Cerebellum (tissue), 4 donors: ENCODE measurements at places on chromosomes 12 and 14. TPM values are rescaled to one million over a fixed set of nuclear protein-coding genes. Genes with fewer than 3 reads are reported as not detected.

The CLEC7A gene
- 1.6 TPM for total RNA-seq

The TNFAIP2 gene
- 8.6 TPM for total RNA-seq

GRCh38 chr14:20002319-20002718 lies 356 bp downstream of the OR4Q2 start:
- DNase-seq, result no peak

DNA sequence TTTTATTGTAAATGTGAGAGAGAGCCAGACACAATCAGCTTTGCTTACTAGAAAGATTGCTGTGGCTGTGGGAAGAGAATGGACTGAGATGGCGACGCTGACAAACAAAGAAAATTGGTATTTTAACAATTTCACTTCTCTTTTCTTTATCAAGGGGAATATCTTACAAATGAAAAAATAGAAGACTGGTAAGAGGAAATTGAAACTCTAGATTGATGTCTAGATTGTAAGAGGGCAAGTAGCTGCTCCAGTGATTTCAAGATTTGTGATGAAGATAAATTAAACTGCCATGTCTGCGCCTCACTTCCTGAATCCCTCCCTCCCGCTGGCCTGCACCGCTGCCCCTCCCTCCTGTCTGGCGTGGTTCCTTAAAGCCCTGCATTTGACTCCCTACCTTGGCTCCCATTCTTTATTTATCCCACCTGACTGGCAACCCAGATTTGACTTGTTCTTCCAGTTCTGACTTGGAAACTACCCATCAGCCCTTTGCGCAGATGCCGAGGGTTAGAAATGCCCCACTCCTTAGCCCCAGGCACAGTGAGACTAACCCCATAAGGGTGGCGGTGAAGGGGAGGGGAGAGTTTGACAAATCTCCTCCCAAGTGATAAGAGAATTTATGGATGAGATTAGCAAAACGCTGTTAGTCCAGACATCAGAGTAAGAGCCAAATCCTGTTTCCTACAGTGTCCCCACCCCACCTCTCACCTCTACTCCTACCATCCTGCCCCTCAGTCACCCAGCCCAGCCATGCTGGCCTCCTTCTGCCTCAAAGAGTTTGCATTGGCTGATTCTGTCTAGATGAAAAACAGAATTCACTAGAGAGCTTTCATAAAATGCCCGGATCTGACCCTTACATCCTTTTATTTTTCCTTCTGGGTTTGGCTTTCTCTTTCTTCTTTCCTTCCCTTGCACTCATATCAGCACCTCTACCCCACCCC lies 125.3 kb upstream of the ATF7IP start:
- no peak for DNase-seq

The KCNA5 gene
- 2.9 TPM for total RNA-seq

- no peak for DNase-seq
Observed at GRCh38 chr12:83210933-83211332, 524.2 kb downstream of the TMTC2 start.

- DNase-seq, result no peak
Observed at GRCh38 chr12:462936-463705, 3.4 kb downstream of the B4GALNT3 start.

DNA sequence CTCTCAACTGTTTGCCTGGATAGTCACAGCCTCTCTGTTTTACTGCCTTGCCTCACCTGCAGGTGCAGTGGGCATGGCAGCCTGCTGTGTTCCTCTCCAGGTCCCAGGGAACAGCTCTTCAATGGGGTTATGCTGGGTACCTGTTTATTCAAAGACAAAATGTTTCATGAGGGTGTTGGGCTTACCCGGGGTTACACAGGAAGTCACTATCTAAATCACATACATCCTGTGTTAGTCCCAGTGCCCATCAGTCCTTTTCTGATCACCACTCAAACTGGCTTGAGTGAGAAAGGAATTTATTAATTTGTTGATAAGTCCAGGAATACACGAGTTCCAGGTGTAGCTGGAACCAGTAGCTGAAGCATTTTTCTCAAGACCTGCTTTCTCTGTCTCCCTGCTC lies 1503.6 kb upstream of the TMEM132C start:
- DNase-seq, result no peak

- DNase-seq, result no peak
Observed at GRCh38 chr14:97873291-97873690, 1076.1 kb downstream of the VRK1 start.

DNA sequence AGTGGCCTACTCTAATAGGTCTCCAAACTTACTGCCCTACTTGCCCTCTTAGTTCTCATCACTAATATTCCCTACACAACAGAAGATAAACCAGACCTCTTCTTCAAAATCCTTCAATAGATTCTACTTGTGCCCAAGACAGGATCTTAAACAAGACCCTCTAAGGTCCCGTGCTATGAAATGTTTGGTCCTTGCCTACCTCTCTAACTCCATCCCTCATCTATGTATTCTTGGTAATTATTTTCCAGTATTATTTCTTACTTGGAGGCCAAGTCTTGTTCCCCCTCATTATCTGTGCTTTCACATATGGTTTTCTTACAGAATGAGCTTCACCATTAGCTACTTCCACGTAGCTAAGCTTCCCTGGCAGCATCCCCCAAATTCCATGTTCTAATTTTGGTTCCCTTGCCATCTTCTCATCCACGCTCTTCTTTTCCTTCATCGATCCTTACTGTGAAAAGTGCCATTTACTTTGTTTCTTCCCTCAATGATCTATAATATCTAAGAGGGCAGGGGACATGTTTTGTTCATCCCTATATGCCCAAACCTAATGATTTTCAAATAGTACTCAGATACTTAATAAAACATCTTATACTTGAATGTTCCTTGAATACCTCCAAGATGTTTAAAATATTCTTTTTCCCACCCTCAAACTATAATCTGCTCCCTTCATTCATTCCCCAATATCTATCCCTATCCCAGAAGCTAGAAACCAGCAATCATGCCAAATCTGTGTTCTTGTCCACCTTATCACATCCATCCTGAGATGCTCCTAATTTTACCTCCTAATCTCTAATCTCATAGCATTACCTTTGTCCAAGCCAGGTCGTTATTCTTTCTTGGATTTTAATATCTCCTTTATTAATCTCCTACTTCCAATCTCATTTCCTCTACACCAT lies 10.1 kb downstream of the HNRNPC start:
- no peak for DNase-seq

- no peak for DNase-seq
Observed at GRCh38 chr12:115149685-115150378, 465.9 kb upstream of the TBX3 start.

The SBNO1 gene
- total RNA-seq, result 30.8 TPM

GRCh38 chr12:75666126-75666938 lies 154.9 kb upstream of the KRR1 start:
- no peak for DNase-seq

- peak; percentile 33 for DNase-seq
Observed at GRCh38 chr14:22850944-22851764, 14.8 kb downstream of the MMP14 start.

DNA sequence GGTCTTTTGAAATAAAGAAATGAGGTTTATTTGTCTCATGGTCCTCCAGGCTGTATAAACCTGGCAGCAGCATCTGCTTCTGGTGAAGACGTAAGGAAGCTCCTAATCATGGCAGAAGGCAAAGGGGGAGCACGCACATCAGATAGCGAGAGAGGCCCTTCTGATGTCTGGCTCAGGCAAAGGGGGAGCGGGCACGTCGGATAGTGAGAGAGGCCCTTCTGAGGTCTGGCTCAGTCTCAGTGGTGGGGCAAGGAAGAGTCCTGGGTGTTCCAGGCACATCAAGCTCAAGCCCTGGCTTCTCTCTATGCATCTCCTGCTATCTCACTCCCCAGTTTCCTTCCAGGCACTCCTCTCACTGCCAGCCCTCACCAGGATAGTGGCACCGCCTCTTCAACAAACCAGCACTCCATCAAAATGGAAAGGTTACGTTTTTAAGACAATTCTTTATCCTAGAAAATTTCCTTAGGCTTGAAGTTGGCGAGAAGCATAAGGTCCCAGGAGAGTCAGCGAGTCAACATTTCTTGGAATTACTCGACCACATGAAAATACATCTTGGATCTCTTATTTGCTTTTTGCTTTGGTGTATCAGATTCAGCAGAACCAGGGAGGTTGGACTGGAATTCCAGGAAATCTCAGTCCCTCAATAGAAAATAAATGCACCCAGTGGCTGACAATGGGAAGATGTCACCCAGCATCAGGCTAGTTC lies 189.6 kb upstream of the TMEM132C start:
- no peak for DNase-seq

DNA sequence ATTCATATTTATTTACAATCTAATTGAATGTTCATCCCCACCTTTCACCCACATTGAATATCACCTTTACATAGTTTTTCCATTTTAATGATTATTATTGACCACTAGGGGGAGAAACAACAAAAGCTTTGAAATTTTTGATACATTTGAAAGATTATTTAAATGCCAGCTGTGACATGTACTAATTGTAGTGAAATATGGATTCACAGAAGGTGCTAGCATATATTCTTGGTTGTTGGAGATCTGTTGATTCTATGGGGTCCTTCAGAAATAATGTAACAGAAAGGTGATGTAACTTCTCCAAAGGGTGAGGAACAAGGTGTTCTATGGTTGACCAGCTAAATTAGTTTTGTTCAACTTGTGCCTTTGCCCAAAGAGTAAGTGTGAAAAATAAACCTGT lies 22.4 kb upstream of the GPR33 start:
- peak; percentile 17 for DNase-seq
